Activated T-cell treated with anti-CD3 and anti-CD28 coated beads, Interleukin-2, amount 50 U/mL, for 72 hours (primary cell): ENCODE measurements at places on chromosomes 3 and 15.

- DNase-seq = no peak
These were observed 273.1 kb upstream of the SGO1 start for GRCh38 chr3:20458994-20459716.

GRCh38 chr3:64405211-64405835 is 180.1 kb upstream of the PRICKLE2 start:
- DNase-seq = no peak

GRCh38 chr15:80309769-80310384 is 57.9 kb upstream of the CTXND1 start:
- DNase-seq = no peak

DNA sequence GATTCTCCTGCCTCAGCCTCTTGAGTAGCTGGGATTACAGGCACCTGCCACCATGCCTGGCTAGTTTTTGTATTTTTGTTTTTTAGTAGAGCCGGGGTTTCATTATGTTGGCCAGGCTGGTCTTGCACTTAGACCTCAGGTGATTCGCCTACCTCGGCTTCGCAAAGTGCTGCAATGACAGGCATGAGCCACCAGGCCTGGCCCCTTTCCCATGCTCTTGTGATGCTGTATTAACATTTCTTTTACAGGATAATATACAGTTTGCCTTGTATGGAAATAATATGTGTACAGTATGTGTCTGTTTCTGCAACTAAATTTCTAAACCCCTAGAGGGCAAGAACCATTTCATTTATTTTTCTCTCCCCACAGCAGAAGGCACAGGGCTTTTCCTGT is 37.8 kb downstream of the SCG5 start:
- no peak for DNase-seq

DNA sequence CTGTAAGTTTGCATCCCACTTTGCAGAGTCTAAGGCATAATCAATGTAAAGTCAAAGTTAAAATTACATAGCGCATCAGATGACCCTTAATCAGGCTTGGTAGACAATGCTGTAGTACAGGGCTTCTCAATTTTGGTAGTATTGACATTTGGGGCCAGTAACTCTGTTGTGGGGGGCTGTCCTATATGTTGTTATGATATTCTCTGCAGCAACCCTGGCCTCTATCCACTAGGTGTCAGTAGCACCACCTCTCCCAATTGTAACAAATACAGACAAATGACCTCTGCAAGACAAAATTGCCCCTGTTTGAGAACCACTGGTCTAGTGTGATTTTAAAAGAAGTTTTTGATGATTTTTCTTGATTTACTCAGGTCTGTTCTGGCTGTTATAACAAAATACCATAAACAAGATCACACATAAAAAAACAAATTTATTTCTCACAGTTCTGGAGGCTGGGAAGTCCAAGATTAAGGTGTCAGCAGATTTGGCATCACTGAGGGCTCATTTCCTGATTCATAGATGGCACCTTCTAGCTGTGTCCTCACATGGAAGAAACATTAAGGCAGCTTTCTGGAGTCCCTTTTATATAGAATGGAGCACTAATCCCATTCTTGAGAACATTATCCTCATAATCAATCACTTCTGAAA is 37.6 kb upstream of the SLC9A9 start:
- peak; percentile 26 for DNase-seq

DNA sequence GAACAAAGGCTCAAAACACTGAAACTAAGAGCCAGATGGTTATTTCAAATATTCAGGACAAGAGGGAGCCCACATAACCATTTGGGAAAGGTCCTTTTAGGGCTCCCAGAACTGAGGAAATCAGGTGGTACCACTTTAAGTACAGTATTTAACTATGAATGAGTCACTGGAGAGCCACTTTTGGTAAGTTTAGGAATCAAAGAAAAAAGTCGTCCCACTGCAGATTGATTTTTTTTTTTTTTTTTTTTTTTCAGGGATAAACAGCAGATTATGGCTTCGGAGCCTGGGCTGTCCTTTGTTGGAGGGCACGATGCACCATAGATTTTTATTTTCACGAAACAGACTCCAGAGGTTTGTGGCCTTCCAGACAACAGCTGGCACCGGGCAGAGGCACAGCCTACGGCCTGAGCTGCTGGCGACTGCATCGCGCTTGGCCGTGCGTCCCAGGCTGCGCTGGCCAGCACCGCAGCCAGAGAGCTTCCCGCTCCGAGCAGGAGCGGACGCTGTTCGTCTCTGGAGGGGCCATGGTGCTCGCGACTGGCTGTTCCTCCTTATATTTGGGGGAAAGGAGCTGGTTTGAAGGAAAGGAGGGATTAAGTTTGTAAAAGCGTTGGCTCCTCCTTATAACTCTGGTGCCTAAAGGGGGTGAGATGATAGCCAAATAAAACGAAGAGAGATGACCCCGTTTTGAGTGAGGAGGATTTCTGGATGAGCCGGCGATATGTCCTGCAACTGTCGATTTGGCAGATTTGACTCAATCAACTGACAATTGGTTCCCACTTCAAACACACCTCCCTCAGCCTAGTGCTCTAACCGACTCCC is 152.9 kb upstream of the GOLIM4 start:
- DNase-seq = no peak

DNA sequence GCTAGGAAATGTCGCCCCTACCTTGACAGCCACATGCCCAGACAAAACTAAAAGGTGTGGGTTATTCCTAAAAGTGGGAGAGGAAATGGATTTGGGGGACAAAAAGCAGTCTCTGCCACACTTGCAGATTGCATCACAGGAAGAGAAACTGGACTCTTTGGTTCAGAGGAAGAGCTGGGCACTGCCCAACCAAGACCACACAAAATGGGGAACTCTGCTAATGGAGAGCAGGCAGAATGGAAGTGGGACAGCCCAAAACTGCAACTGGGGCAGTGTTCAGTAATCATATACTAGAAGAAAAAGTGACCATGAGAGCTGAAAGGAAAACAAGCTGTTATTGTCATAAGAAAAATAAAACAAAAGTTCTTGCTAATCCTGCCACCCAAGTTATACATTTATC is 138.9 kb upstream of the FRMD4B start:
- no peak for DNase-seq

- DNase-seq = no peak
These were observed 39.7 kb downstream of the PTH1R start for GRCh38 chr3:46917257-46917656.
